Left ventricle myocardium superior (tissue), 1 donor: ENCODE measurements at places on chromosomes 4 and X.

DNA sequence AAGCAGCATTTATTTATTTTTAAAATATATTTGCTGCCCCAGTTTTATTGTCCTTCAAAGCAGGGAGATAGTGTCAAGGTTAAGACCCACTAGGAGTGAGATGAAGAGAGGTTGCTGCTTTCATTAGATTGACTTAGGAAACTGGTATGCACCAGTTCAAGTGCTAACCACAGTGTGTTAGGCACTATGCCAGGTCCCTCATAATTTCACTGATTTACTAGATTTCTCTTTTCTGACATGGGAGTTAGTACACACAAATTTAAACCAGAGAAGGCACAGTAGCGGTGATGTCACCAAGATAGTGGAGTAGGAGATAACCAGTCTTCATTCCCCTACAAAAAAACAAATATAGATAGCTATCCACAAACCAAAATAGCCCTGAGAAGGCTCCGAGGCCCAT, 14.3 kb downstream of the RRAGB start:
- no peak for DNase-seq

GRCh38 chr4:24753519-24753918, 41.9 kb upstream of the SOD3 start:
- no peak for DNase-seq

- DNase-seq = no peak
These were observed 8.1 kb upstream of the TBC1D1 start for GRCh38 chr4:37882665-37883296.

- DNase-seq = no peak
These were observed 43.8 kb downstream of the GALNT7 start for GRCh38 chr4:173212379-173212778.

DNA sequence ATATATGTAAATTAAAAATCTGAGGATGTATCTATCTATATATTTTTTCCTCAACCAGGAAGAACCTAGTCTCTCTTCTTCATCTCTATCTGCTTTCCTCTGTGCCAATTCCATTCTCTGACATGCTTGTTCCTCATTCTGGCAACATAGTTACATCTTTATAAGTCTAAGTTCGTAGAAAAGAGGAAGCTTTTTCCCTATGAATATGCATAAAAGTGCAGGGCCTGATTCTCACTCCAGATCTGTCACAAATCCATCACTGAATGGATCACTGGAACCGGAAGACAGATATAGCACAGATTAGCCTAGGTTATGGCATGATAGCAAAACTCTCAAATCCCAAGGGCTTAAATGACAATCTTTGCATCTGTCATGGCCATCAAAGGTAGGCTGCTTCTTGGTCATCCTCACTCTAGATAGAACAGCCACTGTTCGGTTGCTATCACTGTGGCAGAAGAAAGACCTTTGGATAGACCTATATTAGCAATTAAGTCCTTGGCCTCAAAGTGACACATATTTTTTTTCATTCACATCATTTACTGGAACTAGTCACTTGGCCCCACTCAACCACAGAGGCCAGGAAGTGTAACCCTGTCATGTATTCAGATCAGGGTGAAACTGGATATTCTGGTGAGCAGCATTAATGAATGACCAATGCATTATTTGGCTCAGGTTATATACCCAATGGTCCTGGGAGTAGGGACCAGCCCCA, 22.2 kb downstream of the DTHD1 start:
- DNase-seq = no peak
